ENCODE measurements at places on chromosomes 5 and 9.

DNA sequence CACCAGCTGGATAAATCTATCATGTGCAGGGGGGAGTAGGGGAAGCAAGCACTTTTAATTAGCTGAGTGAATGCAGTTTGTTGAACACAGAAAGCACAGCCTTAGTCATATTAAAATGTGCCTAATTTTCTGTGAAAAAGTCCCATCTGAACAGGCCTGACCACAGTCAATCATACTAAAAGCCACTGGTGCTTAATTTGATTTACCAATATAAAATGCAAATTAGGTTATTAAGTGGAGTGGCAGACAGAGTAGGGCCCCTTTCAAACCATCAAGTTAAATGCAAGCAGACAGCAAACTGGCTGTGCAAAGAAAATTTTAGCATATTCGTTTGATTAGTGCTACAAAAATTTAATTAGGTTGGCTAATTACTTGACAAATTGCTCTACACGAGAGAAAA, 176.1 kb downstream of the ISL1 start:
- no peak for DNase-seq

DNA sequence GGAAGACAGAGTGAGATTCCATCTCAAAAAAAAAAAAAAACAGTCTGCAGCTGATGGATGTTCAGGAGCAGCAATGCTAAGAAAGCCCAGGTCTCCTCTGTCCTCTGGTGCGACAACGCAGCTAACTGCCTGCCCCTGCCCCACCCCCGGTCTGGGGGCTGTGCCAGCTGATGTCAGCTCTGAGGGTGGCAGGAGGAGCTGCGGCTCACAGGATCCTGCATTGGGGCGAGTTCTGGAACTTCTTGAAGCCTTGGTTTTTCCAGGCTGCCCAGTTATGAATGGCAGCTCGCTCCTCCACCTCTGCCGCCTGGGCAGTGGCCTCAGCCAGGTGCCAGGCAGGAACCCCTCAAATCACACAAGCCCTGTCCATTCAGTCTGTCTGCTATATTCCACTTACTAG, 113.5 kb downstream of the ROR2 start:
- DNase-seq = no peak

GRCh38 chr9:23587903-23588302, 238.1 kb downstream of the ELAVL2 start:
- no peak for DNase-seq

DNA sequence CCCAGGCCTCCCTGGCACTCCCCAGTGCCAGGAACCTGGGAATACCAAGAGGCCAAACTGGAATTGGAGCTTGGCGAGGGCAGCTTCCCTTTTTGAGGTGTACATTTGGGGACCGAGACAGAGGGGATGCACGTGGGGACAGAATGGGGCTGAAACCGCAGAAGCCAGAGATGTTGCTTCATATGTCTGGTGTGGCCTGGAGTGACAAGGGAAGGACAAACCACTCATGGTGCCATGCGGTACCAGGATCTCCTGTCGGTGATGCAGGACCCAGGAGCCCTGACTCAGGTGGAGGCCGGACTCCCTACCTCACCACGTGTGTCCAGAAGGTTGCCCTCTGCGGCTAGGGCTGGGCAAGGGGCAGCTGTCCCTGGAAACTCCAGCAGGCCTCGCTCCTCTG, 4.0 kb upstream of the CSF2 start:
- DNase-seq = no peak

DNA sequence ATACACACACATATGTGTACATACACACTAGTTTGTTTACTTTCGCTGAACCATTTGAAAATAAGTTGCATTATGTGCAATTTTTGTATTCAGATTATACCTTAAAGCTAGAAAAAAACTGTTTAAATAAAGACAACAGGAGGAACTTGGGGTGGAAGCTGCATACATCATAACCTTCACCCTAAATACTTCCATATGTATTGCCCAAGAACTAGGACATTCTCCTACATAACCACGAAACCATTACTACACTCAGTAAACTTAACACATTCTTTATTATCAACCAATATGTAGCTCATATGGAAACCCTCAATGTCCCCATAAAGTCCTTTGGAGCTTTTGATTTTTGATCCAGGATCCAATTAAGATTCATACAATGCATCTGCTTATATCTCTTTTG, 83.3 kb downstream of the GIN1 start:
- no peak for DNase-seq

DNA sequence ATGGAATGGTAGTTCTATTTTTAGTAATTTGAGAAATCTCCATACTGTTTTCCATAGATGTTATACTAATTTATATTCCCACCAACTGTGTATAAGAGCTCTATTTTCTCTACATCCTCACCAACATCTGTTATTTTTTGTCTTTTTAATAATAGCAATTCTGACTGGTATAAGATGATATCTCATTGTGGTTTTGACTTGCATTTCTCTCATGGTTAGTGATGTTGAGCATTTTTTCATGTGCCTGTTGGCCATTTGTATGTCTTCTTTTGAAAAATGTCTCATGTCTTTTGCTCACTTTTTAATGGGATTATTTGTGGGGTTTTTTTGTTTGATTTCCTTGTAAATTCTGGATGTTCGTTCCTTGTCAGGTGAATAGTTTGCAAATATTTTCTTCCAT, 154.4 kb downstream of the ZSWIM6 start:
- DNase-seq = no peak

DNA sequence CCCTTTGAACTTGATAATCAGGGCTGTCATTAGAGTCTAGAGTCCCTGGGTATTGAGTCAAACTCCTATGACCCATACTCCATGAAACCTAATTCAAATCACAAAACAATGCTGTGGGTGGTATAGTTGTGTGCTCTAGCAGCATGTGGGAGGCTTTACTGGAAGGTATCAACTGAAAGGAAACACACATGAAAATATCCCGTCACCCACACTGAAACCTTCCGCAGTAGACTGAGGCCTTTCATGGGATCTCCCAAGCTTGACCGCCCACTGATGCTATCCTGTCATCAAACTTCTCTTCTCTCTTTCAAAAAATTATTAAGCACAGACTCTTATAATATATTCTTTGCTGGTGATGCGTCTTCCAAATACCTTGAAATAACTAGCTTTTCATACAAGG, 569.1 kb upstream of the MEF2C start:
- no peak for DNase-seq

DNA sequence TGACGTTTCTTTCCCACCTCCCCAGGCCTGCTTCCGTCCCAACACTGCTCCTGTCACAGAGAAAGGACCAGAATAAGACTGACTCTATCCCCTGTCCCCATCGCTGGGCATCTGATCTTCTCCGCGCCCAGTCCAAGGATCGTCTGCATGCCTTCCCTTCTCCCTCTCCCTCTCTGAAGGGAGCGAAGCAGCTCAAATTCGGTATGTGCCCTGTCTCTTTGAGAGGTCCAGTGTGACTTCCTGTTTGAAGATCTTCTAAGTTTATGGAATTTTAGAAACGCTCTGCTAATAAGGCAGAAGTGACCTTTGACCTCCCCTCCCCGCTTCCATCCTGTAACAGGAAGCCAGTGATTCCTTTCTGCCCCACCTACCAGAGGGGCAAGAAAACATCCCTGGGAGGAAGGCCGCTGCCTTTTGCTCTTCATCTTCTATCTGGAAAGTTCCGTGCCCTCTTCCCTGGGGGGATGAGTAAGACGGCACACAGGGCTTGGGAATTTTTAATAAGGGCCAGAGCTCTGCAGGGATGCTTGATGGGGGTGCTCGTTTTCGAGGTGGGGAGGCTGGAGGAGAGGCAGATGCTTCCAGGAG, 40.7 kb upstream of the RNU6ATAC start:
- no peak for DNase-seq

DNA sequence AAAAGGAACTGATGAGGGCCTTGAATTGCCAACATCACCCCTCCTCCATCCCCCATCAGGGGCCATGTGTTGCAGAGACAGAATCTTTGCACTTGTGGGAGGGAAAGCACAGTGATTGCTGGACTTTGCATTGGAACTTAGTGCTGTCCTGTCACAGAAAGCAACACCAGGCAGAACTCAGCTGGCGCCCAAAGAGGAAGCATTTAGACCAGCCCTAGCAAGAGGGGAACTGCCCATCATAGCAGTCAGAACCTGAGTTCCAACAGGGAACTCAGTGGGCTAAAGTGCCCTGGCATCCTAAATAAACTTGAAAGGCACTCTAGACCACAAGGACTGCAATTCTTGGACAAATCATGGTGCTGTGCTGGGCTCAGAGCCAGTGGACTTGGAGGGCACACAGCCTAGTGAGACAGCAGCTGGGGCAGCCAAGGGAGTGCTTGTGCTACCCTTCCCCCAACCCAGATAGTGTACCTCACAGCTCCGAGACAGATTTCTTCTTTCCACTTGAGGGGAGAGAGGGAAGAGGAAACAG, 128.1 kb downstream of the ACTL7B start:
- DNase-seq = no peak

- no peak for DNase-seq
These were observed 60.9 kb downstream of the ZNF354C start for GRCh38 chr5:179120951-179121666.

DNA sequence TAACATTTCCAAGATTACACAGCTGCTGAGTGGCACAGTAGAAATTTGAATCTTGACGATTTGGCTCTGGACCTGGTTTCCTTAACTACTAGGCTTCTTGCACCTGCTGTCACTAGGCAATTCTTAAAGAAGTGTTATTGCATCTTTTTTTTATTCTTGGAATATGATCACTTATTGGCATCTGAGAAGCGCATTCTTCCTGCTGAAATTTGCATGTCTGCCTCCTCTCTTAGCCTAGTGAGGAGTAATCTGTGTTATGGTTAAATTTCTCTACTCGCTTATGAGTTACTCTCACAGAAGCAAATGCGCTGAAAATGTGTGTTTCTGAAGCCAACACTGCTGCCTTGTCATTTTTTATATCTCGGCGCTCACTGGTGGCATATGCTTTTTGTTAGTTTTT, 89.3 kb downstream of the WDR41 start:
- no peak for DNase-seq

DNA sequence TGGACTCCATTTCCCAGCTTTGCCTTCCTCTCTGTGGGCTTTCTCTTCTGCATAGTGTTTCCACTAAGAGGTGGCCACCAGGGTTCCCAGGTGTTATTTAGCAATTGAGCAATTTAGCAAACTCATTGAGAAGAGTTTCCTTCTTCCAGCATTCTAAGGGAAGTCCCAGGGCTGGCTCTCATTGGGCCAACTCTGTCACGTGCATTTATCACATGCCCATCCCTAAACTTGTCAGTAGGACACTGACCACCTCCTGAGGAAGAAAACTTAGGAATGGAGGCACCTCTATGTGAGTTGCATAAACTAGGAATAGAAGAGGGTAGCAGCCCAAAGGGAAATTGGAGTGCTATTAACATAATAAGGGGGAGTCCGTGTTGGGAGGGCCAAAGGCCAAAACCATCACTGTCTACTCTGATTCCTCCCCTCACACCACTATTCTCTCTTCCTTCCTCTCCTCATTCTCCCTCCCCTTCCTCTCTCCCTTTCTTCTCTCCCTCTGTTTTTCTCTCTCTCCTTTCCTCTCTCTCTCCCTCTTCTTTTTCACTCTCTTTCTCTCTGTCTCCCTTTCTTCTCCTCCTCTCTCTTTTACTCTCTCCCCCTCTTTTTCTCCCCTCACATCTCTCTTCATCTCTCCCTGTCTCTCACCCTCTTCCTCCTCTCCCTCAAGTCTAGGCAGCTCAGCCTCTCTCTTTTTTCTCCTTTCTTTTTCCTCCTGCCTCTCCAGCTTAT, 213.4 kb downstream of the PALM2AKAP2 start:
- DNase-seq = no peak

- DNase-seq = no peak
These were observed 97.0 kb downstream of the MEF2C start for GRCh38 chr5:88785746-88786565.

DNA sequence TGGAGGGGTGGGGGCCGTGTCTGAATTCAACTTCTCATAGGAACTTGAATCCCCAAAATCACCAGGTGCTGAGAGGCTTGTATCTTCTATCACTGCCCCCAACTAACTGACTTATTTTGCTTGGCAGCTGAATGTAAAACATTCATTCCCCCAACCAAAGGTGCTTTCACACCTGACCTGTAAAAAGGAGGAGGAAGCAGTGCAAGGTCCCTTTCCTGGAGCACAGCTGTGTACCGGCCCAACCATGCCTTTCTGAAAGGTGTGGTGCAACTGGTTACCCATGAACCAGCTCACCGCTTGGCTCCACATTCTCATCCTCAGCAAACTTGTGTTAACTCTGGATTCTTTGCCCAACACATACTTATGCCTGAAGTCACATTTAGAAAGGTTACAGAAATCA, 34.7 kb downstream of the TMEM167A start:
- no peak for DNase-seq

DNA sequence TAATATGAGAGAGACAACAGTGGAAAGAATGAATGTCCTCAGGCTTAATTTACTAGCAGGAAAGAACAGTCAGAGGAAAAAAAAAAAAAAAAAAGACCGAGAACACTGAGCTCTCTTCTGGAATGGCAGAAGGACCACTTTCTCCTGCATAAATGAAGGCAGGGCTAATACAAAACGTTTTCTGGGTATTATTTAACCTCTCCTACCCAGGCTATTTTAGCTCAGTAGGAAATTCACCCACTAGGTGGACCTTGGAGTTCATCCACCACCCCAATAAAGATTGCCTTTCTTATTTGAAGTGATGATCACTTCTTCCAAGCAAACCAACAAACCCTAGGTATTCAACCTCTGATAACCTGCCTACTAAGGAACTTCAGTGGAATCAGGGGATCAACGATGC, 3.7 kb downstream of the GLIS3 start:
- no peak for DNase-seq

- no peak for DNase-seq
These were observed 63.7 kb downstream of the GLIS3 start for GRCh38 chr9:4235871-4236804.

GRCh38 chr5:175654339-175654738, 3.5 kb upstream of the HRH2 start:
- DNase-seq = no peak

DNA sequence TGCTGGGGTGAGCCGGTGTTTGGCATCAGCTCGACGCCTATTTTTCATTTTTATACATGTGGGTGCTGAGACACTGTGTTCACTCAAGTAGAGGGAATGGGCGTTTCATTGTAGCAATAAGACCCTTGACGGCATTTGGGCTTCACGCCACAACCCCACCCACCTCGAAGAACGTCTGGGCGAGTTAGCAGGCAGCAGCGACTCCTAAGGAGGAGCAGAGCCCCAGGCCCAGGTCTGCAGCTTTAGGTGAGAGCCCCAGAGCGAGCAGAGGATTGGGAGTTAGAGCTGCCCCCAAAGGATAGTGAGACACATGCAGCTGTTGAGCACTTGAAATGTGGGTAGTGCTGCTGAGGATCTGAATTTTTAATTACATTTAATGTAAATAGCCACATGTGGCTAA, 1.6 kb upstream of the ZFP62 start:
- DNase-seq = no peak
